ENCODE measurements at places on chromosomes 6 and 20.

GRCh38 chr6:47592131-47592840, 106.1 kb upstream of the ADGRF4 start:
- no peak for DNase-seq

DNA sequence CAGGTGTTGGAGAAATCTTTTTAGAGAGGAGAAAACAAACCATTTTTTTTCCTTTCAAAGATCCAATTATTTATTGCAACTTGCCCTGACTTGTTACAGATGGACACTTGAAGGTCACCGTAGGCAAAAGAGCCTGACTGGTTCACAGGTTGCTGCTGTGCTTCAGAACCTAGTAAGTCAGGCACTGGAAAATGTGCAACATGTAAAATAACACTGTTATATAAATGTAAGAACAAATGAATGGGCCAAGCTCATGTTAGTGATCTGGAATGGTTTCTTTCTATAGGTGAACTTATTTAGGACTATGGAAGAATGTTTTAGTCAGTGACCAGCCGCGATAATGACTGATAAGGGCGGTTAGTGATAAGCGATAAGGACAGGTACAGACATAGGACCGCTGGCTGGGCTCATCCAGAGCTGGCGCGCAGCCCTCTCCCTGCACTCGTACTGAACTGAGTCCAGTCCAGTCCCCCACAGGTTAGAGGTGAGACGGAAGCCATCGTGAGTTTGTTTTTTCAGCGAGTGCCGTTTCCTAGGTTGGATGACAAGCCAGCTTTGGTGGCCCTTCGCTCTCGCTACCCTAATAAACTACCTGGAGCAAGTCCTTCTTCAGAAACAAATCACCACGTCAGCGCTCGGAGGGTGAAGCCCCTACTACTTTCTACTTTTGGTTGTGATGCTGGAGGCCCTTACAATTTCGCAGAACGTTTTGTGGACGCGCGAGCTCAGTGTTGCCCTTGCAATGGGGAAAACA, 94.4 kb upstream of the PRDM1 start:
- peak; percentile 5 for DNase-seq

GRCh38 chr6:166760288-166760687, 133.2 kb upstream of the RPS6KA2 start:
- DNase-seq: no peak

GRCh38 chr6:115064680-115065079, 721.9 kb upstream of the HS3ST5 start:
- no peak for DNase-seq

DNA sequence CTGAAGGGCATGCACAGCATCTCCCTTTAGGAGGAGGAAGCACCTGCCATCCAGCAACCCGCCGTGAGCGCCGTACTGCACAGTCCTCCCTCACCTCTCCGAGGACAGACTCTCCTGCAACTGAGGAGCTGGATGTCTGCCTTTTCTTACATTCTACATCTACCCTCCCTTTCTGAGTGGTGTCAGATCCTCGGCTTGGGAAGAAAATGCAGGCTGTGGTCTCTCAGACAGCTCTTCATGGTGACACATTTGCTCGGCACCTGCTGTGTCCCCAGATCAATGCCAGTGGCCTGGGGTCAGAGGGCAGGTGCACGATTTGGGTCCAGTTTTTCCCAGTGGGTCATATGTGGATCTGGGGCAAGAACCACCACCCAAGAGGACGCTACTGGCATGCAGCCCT, 40.1 kb upstream of the BHLHE23 start:
- DNase-seq: no peak

DNA sequence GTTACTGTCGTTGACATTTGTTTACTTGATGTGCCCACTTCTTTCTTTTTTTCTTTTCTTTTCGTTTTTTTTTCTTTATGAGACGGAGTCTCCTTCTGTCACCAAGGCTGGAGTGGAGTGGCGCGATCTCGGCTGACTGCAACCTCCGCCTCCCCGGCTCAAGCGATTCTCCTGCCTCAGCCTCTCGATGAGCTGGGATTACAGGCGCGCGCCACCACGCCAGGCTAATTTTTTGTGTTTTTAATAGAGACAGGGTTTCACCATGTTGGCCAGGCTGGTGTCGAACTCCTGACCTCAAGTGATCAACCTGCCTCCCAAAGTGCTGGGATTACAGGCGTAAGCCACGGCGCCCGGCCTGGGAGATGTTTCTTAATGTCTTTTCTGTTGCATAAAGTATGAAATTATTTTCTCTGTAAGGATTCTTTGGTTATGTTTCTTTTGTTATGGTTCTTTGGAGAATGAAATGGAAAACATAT, 33.3 kb upstream of the PRSS16 start:
- no peak for DNase-seq

GRCh38 chr20:40744818-40745175, 55.8 kb upstream of the MAFB start:
- DNase-seq: no peak

GRCh38 chr20:5835321-5835821, 85.2 kb downstream of the SHLD1 start:
- no peak for DNase-seq

DNA sequence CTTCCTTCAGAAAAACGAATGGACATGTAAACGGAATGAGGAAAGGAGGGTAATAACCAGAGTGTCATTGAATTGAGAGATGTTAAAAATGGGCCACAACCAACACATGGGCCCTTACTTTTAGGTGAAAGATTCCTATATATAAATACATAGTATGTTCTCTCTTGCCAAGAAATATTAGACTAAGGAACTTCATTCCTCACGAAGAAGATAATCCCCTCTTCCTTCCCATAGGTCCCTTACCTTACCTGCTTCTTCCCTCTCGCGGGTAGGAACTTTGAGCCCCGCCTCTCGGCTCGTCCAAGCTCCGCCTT, 295 bp upstream of the TBC1D22B start:
- DNase-seq: peak; percentile 17
